ENCODE measurements at places on chromosomes 2 and 18.

- DNase-seq, result no peak
These were observed 416.0 kb downstream of the THSD7B start for GRCh38 chr2:137181370-137181769.

GRCh38 chr2:6828299-6828584 is 37.5 kb downstream of the CMPK2 start:
- DNase-seq, result no peak

DNA sequence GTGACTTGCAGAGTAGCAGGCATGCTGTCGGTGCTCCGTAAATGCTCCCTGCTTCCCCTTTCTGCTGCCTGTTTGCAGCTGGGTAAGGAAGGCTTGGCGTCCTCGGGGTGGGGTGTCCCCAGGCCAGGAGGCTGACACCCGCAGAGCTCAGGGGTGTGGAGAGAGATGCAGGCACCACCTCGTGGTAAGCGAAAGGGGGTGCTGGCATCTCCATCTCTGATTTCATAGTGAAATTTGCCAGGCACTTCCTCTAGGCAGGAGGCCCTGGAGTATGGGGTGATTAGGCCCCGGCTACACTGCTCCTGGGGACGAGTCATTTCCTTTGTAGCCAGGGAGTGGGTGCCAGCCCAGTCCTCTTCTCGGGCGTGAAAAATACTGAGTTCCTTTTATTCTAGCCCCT is 160.4 kb downstream of the KLHL29 start:
- no peak for DNase-seq

DNA sequence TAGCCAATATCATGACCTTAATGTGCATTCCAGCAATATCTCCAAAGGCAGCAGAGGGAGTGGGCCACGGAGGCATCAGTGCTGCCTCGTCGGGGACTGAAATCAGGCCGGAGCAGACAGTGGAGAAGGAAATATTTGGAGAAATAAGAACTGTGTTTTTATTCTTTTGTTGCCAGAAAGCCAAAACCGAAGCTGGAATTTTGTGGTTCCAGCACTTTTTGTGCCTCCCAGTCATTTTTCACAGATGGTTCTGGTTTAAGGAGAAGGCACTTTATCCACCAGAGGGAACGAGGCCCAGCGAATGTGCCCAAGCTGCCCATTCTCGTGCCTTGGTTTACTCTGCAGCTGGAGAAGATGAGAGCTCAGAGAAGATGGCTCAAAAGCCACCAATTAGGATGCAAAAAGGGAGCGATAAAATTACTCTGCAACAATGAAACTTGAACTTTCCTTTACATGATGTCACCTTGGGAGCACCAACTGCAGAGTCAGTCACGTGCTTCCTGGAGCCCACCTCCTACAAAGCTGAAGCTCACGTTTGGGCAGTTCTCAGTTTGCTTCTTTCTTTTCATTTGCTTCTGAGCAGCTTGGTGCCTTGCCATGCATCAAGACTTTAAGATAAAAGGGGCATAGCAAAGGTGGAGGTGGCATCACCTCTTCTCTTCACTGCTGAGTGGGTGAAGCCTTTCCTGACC is 288.7 kb downstream of the LPIN1 start:
- DNase-seq, result no peak

- DNase-seq, result no peak
These were observed 223.4 kb downstream of the SP3 start for GRCh38 chr2:173741759-173742158.

- DNase-seq, result no peak
These were observed 32.2 kb downstream of the DGKD start for GRCh38 chr2:233386382-233387041.

- DNase-seq, result no peak
These were observed 154.2 kb downstream of the MIB1 start for GRCh38 chr18:21894619-21895367.

DNA sequence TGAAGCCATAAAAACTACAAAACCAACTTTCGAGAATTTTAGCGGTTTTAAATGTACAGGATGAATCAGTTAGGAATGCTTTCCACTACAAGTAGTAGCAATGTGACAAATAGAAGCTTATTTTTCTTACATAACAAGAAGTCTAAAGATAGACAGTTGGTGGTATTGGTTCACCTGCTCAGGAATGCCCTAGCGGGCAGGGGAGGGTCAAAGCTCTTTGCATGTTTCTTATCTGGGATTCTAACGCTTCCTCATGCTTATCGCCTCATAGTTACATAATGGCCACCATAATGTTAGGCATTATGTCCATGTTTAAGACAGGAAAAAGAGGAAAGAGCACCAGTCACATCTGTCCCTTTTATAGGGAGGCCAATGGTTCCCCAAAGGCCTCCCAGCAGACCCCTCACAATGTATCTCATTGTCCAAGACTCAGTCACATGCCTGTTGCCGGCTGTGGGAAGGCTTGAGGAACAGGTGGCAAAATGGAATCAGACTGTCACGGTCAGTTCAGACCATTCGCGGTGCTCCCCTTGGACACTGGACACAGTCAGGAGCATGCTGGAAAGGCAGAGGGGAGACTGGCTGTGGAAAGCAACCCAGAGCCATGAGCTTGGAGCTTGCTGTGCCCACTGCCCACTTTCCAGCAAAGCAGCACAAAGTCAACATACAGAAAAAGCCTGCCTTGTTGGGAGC is 69.4 kb upstream of the ODC1 start:
- DNase-seq, result no peak

- no peak for DNase-seq
These were observed 4.8 kb downstream of the RESP18 start for GRCh38 chr2:219327719-219328118.

GRCh38 chr2:121698318-121698930 is 38.3 kb downstream of the NIFK start:
- DNase-seq, result no peak

GRCh38 chr2:110871637-110872036 is 139.3 kb downstream of the ACOXL start:
- no peak for DNase-seq

GRCh38 chr2:239595726-239596125 is 194.9 kb upstream of the HDAC4 start:
- no peak for DNase-seq

DNA sequence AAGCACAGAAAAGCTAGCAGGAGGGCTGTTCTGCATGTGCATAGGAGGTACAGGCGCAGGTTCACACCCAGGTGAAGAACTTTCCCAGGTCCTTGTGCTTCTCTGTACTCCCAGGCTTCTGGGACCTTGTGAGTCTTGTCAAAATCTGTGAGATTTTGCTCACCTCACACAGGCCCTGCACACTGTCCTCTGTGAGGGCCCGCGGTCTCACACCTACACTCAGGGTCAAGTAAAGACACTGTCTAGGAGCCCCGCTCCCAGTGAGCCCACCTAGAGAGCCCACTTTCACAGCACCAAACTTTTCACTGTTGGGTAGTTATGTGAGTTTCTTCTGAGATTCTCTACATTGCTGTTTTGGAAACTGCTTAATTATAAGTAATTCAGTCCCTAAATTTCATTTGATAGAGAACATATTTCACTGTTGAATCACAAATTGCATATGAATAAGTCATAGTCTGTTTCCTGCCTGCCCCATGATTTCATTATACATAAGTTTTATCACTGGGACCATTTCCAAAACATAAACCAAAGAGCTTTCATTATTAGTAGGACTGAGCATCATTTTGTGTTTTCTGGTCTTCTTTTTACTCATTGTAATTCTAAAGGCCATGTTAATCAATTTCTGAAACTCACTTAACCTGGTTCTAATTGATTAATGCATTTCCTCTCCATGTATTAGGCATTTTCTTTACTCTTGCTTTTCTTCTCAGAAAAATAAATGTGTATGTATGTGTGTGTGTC is 234.2 kb upstream of the SPOPL start:
- no peak for DNase-seq

DNA sequence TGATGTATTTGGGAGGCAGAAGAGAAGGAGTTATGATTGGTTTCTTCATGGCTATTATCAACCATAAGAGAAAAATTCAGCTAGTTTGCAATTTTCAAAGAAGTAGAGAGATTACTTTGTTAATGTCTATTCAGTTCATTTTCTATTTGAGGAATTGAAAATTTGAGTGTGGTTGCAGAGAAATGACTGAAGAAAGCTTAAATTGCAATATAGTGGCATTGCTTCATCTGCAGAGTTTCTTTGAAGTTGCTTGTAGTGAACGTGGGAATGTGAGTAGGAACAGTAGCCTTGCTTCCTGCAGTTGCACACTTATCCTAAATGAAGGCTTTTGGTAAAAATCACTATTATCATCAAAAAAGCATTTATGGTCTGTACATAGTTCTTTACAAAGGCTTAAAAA is 14.7 kb upstream of the CYRIA start:
- no peak for DNase-seq

GRCh38 chr2:226850024-226850423 is 14.2 kb downstream of the RHBDD1 start:
- DNase-seq, result no peak

DNA sequence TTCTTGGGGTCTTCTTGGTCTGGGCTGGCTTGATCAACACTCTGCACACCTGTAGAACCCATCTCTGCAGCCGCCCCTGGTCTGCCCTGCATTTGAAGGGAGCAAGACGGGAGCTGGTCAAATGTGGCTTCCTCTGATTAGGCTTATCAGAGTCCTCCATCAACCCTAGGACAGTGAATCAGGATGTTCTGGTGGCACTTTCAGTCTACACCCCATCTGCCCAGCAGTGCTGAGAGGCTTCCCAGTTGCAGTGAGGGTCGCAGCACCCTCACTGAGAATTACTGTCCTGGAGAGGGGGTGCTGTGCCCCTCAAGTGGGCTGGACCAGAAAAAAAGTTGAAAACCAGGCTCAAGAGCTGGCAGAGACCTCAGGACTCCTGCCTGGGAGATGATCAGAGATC is 152.9 kb downstream of the DYSF start:
- no peak for DNase-seq

DNA sequence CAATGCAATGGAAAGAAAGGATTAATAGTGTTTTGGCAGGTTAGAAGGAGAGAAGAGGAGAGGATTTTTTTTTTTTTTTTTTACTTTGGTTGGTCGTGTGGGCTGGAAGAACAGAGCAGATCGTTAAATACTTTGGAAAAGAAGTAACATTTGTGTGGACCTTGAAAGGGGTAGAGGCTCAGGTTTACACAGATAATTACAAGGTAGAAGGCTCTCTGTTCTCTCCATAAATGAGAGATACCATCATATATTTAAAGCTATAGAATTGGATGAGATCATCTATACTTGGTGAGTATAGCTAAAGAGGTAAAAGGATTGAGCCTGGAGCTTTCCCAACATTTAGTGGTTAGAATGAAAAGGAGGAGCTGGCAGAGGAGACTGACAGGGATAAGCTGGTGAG is 49.0 kb downstream of the SMCHD1 start:
- DNase-seq, result no peak

DNA sequence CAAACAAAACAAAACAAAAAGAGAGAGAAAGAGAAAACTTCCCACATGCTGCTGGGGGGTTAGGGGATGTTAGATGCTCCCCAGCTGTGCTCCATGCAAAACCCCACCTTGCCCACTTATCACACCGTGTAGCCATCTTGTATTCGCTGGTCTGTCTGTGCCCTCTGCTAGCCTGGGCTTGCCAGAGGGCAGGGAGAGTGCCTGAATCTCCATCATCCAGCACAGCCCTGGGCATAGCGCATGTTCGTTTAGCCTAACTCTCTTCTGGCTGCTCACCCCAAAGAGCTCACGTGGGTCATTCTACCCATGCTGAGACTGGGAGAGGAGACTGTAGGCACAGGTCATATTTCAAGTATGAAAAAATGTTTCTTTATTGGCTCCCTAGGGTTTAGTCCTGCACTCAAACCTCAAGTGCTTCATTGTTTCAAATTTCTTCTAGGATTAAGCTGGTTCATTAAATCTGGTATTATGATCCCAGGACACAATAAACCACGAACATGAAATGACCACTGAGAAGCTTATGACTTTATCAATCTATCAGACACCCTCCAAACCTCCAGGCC is 100.5 kb downstream of the KCNF1 start:
- no peak for DNase-seq

- no peak for DNase-seq
These were observed 101.4 kb upstream of the EPAS1 start for GRCh38 chr2:46195819-46196218.

DNA sequence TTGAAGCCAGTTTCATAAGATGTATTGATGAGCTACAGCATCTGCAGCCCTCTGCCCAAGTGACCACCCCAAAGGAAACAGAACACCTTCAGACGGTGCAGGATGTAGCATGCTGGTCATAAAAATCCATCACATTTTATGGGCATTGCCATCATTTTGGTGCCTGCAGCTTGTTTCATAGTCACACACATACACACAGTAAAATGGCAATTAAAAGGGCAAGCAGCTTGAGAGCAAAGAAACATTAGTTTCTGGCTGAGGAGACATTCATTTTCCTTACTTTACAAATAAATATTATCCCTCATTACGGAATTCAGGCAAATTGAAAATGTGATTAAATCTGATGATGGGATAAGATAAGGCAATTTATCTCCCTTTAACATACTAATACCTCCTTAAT is 13.4 kb downstream of the MYO5B start:
- DNase-seq, result no peak

GRCh38 chr2:222844323-222844722 is 16.5 kb upstream of the ACSL3 start:
- DNase-seq, result no peak

GRCh38 chr2:52904355-52904891 is 863.2 kb upstream of the CHAC2 start:
- DNase-seq, result no peak

GRCh38 chr2:29697715-29698114 is 223.7 kb downstream of the ALK start:
- no peak for DNase-seq

DNA sequence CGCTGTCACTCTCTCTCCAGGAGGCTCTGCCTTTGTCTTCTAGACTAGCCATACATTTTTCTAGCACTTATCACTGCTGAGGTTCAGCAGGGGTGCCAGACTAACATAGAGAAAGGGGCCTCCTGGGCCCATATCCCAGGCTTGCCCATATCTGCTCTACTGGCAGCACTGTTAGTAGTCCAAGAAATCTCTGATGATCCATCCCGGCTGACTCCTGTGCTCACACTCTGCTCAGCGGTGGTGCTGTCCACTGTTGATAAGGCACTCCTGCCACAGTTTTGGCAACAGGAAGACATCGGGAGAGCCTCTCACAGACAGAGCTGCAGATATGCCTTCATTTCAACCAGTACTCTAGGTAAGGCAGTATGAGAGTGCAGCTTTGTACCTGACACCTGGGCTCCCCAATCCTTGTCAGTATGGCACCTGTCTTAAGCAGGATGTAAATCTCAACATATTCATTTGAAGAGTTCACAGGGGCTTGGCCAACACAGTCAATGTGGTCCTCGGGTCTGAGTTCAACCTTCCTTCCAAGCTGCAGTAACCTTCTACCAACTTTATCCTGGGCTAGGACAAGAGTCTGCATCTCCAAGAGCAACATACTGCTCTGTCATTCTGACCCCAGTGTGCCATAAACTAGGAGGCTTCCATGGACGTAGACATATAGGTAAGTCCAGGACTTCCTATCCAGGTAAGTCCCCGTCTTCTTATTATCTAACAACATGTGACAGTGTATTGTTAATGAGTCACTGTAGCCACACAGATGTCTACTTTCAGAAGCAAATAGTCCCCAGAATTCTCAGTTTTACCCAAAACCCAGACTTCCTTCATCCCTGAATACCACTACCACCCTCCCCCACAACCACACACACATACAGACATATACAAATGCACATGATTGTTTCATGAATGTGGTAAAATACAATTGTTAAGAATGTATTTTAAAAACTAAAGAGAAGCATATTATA is 16.2 kb downstream of the KLF7 start:
- no peak for DNase-seq

All from anterior cingulate cortex (tissue), 58 donors.